ENCODE measurements at places on chromosomes 6 and 20.

DNA sequence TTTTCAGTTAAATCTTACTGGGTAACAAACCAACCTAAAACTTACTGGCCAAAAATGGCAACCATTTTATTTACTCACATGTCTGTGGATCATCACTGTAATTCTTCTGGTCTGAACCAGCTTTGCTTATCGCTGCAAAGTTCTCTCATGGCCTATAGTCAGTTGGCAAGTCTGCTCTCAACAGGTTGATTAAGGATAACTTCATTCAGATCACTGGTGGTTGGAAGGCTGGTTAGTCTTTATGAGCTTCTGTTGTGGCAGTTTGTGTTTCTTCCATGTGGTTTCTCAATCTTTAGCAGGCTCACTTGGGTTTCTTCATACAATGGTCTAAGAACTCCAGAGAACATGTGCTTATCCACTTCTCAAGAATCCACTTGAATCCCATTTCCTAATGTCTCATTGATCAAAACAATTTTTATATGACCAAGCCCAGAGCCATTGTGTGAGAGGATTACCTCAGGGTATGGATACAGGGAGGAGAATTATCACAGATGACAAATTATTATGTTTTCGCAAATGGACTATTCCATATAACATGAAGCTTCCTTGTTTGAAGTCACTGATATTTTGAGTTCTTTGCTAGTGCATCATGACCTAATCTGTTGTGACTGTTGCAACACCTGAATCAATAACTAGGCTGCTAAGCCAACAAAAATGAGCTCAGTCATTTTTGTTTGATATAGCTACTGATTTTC, 155.4 kb upstream of the BMP2 start:
- no peak for DNase-seq

GRCh38 chr6:129340983-129341382, 369.0 kb downstream of the ARHGAP18 start:
- no peak for DNase-seq

DNA sequence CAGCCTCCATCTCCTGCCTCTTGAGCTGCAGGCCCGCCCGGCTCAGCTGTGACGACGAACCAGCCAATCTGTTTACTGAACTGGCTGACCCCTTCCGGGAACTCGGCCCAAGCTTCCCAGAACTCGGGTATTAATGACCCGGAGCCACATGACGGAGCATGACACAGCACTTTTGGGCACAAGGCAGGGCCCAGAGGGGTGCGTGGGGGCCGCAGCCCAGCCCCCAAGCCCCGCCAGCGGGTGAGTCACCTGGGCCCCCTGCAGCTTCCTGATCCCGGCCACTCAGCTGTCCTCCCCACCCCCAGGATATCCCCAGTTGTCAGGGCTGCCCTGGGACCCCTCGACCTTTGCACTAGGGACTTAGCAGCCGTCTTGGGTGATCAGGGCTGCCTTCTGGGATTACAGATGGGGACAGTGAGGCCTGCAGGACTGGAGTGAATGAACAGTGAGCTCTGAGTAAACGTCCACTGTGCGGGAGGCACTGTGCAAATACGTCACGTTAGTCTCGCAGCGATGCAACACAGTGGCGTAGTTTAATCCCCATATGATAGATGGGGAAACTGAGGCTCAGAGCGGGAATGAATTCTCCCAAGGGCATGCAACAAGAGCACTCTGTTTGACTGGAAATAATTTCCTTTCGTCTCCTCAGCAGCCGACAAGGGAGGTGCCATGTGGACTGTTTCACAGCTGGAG, 102.1 kb downstream of the CEBPB start:
- peak; percentile 76 for DNase-seq

DNA sequence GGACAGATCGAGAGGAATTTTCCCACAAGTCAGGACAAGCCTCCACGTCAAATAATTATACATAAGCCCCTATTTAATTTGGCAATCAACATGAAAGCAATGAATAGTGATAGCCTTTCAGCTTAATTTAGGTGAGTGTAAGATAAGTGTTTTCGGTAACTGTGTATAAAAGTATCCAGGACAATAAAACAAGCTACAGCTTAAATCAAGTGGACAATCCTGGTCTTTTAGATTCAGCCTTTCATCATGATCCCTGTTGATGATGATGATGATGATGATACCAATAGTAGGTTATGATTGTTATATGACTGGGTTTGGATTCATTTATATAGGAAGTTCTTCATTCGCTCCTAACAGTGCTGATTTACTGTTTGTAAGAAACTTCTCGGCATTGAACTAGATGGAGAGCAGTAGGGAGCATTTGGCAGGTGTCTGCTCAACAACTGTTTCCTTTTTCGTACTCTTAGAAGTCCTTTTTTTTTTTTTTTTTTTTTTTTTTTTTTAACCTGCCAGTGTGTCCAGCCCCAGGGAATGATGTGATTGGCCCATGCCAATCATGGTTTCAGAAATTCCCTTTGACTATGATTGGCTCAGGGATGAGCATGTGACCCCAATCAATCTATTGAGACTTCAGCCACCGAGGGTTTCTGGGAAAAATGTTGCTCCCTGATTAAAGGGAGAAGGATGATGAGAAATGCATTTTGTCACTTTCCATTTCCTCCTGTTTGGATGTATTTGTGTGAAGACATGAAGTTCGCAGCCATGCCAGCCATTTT, 11.3 kb upstream of the RNF182 start:
- no peak for DNase-seq

DNA sequence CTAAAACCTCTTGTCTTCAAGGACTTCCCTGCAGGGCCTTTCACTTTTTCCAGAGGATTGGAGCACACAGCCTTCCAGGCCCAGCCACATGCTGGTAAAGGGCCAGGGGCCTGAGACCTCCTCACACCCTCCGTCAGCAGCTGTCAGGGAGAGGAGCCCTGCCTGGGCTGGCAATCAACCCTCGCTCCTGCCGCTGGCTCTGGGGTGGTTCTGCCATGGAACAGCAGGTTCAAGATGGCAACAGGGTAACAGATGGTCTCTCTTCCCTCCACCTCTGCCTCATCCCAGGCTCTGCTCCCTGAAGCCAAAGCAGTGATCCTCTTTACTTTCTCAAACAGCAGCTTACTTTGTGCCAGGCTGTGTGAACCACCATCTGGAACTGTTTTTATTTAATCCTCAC, 23.8 kb downstream of the PCNA start:
- no peak for DNase-seq

DNA sequence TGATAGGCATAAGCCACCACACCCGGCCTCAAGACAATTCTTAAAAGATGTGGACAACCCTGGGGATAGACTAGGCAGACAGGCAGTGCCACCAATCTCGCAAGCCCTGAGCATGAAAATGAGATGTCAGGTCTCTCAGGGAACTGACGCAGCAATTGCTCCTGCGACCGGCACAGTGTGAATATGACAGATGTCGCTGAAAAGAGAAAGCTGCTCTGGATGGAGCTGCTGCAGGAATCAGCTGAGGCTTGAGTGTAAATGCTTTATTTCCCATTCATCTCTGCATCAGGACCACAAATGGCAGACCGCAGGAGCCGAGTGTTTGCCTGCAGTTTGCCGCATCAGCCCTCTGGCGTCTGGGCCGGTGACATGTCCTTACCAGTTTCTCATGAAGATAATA, 68.4 kb downstream of the TFAP2C start:
- DNase-seq: no peak

DNA sequence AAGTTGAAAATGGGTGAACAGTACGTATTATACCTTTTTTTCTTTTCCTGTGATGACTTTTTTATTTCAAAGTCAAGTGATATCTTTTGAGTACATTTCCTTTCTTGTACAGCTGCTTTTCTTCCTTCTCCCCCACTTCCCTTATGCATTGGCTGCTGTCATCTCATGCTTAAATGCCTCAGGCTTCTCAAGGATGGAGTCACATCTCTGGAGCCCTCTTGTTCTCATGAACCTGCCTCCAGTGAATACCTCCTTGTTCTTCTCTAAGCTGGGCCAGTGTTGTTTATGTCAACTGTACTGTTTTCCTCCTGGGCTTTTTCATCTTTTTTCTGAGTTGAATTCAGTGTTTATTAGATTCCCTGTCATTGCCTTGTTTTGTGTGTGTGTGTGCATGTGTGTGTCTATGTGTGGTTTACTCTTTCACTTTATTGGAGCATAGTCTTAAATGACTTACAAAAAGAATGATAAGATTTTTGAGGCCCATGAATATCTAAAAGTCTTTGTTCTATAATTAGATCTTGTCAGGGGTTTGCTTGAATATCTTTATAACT, 23.6 kb downstream of the STXBP5 start:
- DNase-seq: no peak

GRCh38 chr6:134119486-134119885, 67.1 kb upstream of the SLC2A12 start:
- no peak for DNase-seq

GRCh38 chr6:105235155-105235554, 55.3 kb upstream of the POPDC3 start:
- no peak for DNase-seq

Measured in CD4-positive, alpha-beta T cell treated with Interleukin-4 for 1 hour (primary cell).